ENCODE measurements at places on chromosomes 12 and 14. TPM values are rescaled to one million over a fixed set of nuclear protein-coding genes. Genes with fewer than 3 reads are reported as not detected.

GRCh38 chr14:29169408-29169807 lies 402.8 kb downstream of the FOXG1 start:
- no peak for DNase-seq

- DNase-seq: peak; percentile 68
Observed at GRCh38 chr14:78598046-78598920, 428.1 kb downstream of the NRXN3 start.

DNA sequence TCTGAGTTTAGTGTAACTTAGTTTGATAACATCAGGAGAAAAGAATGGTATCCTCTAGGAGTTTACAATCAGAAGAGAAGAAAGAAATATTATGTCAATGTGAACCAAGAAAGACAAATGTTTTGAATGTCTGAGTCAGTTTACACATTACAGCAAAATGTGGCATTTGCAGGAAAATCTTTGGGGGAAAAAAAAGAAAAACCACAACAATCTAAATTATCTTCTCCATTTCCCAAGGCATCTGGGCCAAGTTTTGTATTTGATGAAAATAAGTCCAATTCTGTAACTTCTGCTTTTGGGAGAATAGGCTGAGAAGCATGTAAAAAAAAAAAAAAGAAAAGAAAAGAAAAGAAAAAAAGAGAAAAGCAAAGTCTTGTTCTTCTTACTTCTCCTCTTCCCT lies 58.8 kb upstream of the FLRT2 start:
- no peak for DNase-seq

DNA sequence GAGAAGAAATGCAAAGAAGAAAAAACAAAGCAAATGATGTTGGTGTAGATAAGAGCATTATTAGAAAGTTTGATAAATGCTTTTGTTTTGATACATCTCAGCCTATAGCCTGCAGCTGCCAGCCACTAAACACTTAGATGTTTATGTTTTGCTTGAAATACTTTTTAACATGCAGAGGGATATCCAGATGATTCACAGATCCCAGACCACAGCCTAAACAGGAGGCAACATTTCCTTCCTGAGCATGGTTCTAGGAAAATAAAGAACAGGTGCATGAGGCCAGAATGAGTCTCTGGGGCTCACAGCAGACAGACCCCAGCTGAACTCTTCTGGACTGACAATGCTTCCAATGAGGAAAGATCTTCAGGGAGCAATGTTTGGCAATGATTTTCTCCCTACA lies 103.7 kb upstream of the EEA1 start:
- peak; percentile 29 for DNase-seq

DNA sequence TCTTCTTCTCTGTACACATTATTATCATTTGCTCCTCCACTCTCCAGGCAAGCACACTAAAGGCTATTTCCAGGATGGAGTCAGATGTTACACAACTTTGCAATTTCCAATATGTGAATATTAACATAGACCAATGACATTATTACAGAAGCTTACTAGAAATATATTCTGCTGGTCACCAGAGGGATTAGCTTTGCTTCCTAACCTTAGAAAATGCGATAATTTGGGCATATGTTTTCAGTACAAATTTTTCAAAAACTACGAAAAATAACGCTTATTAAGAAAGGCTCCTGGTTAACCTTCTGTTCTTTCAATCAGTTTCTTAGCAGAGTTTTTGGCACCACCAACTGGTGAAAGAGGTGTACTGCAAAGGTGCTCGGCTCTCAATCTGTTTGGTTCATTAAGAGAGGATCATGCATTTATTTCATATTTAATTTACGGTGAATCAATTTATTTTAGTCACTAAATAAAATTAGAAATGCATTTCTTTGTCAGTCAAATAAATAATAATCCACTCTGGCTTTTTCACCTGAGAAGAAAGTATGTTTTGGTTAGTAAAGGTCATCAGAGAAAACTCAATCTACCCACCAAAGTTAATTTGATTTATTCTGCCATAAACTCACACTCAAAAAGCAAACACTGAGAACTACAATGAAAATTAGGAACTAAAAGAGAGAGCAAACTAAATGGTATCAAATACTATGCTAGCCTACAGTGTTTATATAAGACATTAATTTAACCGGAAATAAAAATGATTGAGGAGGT lies 39.2 kb downstream of the EFCAB11 start:
- peak; percentile 34 for DNase-seq

GRCh38 chr14:25116607-25117006 lies 66.7 kb upstream of the STXBP6 start:
- DNase-seq: no peak

GRCh38 chr12:27531896-27532295 lies 7.9 kb downstream of the PPFIBP1 start:
- DNase-seq: no peak

GRCh38 chr12:3206536-3207072 lies 129.4 kb downstream of the TSPAN9 start:
- DNase-seq: no peak

GRCh38 chr12:13095266-13095995 lies 8.0 kb downstream of the GSG1 start:
- DNase-seq: peak; percentile 60

DNA sequence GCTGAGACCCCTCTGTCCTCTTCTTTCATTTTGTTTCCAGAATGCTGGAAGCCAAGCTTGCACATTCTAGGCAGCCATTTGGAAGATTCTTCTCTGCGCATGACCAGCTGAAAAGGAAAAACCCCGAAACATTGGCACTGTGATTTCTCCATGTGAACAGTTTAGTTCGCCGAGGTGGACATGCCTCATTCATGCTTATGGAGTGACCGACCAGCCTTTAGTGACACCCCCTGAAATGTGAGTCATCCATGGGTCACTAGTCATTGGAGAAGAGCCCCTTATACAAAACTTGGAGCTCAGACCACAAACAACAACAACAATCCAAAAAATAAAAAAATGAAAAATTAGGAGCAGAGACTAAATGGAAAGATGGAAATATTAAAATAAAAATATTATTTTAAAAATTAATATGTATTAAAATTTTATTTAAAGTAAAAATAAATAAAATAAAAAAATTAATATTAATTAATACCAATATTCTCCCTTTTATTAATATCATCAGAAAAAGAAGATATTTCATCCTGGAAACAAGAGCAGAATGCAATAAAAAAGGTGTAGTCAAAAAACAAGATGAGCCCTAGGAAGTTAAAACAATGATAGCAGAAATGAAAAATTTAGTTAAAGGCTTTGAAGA lies 9.5 kb upstream of the KRT7 start:
- no peak for DNase-seq

SLC39A5 gene
- total RNA-seq: not detected

SYT1 gene
- total RNA-seq: 6.8 TPM

AGAP2 gene
- 39.7 TPM for total RNA-seq

PDE3A gene
- total RNA-seq: 4.0 TPM

RALGAPA1 gene
- total RNA-seq: 27.2 TPM
